ENCODE measurements at places on chromosomes 13 and 19. TPM values are rescaled to one million over a fixed set of nuclear protein-coding genes. Genes with fewer than 3 reads are reported as not detected.

DNA sequence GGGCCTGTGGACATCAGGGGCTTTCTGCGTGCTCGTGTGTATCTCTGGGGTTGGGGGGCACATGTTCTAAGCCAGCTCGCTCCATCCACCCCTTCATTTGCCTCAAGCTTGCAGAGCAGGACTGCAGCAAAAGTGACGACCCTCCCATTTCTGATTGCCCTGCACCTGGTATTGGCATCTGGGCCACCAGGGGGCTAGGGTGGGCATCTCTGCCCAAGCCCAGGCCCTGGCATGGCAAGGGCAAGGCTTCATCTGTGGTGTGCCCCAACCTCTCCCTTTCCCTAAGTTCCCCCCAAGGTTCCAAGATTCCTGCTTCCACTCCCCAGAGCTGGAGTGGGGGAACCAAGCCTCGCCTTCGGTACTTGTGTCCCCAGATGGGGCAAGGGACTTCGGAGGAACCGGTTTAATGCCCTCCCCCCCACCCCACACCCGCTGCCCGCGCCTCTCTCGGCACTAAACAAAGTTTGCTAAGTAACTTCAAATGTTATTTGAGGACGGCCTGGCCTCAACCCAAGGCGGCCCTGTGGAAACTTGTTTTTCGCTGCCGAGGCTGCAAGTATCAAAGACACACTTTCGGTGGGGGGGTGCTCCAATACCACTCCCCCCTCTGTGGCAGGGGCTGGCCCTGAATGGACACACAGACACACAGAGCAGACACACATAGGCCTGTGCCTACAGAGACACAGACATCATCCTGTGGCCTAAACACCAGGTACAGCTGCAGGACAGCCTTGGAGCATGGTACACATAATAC is 12.2 kb downstream of the NFIX start:
- no peak for DNase-seq

DNA sequence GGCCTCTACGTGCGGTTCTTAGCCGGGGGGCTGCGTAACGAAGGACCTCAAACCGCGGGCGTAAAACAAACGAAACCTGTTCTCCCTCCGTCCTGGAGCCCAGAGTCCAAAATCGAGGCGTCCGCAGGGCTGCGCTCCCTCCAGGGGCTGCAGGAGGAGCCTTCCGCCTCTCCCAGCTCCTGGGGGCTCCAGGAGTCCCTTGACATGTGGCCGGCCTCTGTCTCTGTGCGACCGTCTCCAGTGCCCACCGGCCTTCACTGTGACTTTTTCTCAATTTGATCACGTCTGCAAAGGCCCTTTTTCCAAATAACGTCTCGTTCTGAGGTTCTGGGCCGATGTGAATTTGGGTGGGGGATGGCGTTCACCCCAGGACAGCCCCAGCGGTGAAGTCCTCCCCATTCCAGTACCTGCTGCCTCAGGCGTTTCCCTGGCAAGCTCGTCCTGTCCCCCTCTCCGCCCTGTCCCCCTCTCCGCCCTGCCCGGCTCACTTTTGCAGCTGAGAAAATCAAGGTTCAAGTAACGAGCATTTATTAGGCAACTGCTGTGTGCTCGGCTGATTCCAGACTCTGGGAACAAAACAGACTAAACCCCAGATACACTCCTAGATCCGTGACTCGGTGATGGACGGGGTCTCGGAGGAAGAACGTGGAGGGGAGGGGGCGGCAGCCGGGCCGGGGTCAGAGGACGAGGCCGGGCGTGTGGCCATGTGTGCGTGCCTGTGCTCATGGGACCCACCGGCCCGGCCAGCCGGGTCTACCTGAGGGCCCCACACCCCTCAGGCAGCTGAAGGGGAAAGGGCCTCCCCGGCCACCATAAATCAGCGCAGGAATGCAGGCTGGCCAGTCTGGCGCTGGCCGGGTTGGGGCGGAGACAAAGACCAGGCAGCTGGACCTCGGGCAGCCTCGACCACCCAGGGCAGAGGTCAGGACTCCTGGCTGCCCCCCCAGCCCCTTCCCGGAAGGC is 28.1 kb upstream of the WDR18 start:
- DNase-seq = no peak

- peak; percentile 71 for DNase-seq
Observed at GRCh38 chr13:87777387-87777786, 106.2 kb downstream of the SLITRK5 start.

DNA sequence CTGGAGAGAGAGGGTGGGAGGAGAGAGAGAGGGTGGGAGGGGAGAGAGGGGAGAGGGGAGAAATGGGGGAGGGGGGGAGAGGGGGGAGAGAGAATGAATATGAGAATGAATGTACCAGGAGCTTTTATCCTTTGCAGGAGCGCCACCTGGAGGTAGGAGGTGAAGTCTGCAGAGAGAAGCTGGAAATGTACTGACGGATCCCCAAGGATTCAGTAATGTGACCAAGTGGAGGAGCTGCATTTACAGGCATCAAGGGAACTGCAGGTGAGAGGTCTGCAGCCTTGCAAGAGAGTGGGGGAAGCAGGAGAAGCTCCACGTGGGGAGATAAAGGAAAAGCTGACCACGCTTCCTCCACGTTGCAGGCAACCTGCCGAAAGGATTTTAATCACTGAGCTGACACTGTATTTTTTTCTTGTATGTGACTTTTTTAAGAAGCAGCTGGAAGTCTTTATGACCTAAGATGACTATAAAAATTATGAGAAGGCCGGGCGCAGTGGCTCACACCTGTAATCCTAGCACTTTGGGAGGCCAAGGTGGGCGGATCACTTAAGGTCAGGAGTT is 33.7 kb downstream of the VSTM1 start:
- DNase-seq = peak; percentile 85

- DNase-seq = no peak
Observed at GRCh38 chr13:80857321-80857720, 516.4 kb upstream of the SPRY2 start.

DNA sequence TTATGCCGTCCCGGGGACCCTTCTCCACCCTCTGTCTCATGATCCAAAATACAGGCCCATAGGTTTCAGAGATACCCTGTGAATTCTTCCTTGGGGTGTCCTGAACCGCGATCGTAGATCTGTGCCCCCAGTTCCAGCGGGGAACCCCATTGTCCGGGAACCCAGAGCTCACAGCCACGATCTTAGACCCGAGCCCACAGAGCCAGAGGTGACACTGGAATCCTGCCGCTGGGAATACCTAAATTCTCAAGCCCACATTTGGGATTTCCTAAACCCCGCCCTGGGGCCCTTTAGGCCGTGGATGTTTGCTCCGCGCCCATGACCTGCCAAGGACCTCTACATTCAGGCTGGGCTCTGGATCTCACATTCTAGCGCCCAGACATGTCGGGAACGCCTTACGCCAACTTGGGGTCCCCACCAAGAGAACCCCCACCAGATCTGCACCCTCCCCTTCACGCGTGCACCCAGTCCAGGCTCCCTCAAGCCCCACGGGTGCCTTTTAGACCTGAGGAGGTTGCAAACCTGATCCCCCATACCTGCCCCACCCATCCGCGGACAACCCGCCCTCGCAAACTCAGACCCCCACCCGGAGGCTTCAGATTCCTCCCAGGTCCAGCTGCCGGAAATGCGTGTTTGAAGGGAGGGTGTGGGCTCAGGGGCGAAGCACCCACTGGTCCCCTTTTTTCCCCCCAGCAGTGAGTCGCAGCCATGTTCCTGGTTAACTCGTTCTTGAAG is 605 bp downstream of the CAPNS1 start:
- DNase-seq = peak; percentile 47

DNA sequence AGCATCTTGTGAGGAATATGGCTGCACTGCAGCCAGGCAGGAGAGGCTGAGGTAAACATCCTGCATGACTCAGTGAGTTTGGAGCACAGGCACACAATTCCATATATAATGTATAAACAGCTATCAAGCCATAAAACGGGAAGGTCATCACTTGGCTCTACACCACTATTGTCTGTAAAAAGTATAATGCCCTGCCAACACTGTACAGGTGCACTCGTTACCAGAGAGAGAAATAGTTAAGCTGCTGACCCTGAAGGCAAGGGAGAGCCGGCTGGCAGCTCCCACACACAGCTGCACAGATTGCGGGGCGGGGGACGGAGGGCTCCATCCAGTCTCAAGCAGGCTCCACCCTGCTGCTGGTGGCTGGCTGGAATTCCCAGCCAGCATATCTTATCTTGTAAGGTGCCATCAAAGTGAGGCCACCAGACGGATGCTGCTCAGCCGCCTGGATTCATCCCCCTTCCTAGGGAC is 668.1 kb downstream of the SLITRK5 start:
- no peak for DNase-seq

DNA sequence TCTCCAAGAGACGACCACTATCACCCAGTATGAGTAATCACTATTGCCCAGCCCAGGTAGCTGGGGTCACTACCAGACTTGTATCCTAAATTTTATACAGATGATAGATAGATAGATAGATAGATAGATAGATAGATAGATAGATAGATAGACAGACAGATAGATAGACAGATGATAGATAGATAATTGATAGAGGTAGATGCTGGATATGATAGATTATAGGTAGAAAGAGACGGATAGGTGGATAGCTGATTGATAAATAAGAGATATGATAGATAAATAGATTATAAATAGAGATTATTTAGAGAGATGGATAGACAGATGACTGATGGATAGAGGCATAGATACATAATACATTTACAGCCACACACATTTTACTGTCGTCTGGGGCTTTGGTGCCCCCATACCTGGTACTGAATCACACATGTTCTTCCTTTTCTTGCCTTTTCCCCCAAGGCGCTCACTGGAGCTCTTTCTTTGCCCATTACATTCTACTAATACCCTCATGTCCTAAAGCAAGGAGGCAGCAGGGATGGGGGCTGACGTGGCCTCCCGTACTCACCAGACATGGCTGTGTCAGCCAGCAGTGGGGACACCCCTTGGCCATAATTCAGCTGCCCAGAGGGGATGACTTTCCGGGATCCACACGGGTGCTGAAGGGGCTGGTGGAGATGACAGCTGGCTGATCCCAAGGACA is 44.6 kb upstream of the CCNE1 start:
- no peak for DNase-seq

DNA sequence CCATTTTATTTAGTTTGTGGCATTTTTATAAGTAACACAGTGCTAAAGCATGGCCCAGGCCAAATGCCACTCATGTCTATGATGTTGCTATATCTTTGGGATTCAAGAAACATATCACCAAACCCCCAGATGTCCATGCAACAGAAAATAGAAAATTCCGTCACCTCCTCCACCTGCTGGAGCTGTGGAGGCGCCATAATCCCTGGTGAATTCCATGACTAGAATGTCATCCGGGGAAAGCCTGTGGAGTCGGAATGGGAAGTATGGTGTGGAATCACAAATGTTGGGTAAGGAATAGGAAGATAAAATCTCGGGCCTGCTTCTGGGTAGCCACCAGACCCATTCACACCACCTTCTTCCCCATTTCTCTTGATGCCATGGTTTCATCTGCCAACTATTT is 51.7 kb upstream of the RAP2A start:
- no peak for DNase-seq

- no peak for DNase-seq
Observed at GRCh38 chr13:93254775-93255174, 28.2 kb downstream of the GPC6 start.

DNA sequence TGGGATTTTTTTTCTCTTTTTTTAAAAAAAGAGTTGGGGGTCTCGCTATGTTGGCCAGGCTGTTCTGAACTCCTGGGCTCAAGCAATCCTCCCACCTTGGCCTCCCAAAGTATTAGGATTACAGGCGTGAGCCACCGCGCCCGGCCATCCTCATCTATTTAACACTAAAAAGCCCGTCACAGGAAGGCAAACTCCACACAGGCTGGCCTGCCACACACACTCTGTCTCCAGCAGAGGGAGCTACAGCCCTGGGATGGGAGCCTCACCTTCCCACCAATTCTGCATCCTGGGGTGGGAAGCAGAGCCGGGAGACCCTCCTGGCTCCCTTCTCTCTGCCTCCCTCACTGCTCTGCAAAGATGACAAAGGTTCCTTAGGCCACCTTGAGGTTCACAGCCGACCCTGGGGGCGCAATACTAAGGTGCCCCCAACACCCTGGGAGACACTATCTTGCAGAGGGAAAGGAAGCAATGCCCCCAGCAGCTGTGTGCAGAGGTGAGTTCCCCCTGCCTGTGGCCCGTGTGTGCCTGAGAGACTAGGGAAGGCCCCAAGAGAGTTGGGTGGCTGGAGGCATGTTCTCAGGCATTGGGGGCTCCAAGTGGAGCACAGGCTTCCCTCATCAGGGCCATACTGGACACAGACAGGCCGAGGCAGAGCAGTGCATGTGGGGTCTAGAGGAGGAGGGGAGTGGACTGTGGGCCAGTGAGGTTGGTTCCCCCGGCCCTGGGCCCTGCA is 27.4 kb upstream of the TIMM44 start:
- peak; percentile 68 for DNase-seq

DNA sequence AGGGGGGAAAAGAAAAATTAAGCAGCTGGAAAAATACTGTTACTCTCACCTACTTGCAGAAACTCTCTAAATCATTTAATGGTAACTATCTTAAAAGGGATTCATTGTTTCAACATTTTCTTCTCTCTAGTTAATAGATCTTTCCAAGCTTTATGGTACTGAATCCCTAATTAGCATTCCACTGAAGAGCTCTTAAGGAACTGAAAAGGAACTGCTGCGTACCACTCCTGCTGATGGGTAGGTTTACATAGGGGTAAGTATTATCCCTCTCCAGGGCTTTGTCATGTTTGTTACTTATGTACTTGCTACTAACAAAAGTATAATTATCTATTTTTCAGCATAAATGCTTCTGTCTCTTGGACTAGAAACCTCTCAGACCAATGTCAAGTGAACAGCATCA is 12.5 kb downstream of the TEX30 start:
- no peak for DNase-seq

ZNF530 gene
- total RNA-seq = 3.8 TPM

IGFL1 gene
- total RNA-seq = not detected

FAM83E gene
- total RNA-seq = 0.34 TPM

STX10 gene
- 26.1 TPM for total RNA-seq

PSG5 gene
- total RNA-seq = not detected
